ENCODE measurements at places on chromosomes 12 and 14. TPM values are rescaled to one million over a fixed set of nuclear protein-coding genes. Genes with fewer than 3 reads are reported as not detected.

DNA sequence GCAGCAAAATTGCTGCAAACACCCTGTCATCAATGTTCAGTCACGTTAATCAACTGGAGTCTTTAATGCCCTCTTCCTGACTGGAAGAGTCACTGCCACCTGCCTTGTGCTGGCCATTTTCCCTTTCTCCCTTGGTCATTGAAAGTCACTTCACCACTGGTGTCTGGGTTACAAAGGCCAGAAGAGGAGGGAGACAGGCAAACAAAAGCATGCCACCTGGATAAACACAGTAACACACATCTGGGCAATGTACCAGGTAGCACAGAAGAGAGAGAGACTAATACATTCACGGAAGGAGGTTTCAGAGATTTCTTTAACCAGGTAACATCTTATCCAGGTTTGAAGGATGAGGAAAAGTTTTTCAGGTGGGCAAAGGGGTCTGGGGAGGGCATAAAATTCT lies 32.7 kb downstream of the GPHB5 start:
- no peak overlapping the region for H3K27ac ChIP-seq
- no peak for DNase-seq
- no peaks in the 10 kb centered on the region for H3K36me3 ChIP-seq
- H3K4me3 ChIP-seq, result no peak overlapping the region
- no peaks in the 10 kb centered on the region for H3K27me3 ChIP-seq

- H3K27me3 ChIP-seq, result no peaks in the 10 kb centered on the region
- peaks cover 53% of the 10 kb centered on the region for H3K36me3 ChIP-seq
Observed at GRCh38 chr14:105145381-105146180, 23.0 kb downstream of the JAG2 start.

- H3K4me1 ChIP-seq, result peaks cover 6% of the 10 kb centered on the region
- H3K27me3 ChIP-seq, result no peaks in the 10 kb centered on the region
Observed at GRCh38 chr12:26523708-26524150, 309.3 kb downstream of the ITPR2 start.

DNA sequence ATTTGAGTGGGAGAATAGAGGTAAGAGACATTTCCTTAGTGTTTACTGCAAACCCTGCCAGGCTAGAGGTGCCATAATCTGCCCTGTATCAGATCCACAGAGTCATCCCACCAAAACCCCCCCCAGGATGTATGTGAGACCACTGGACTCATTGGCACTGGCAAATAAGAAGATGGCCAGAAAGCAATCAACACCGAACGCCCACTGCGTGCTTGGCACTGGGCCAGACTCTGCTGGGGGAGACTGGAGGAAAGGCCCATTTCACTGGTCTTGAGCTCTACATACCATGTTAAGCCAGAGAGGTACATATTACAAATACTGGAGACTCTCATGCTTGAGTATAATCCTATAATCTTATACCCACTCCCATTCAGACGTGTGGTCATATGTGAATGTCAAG lies 44.0 kb downstream of the SMUG1 start:
- no peak overlapping the region for H3K27ac ChIP-seq
- no peak overlapping the region for H3K4me3 ChIP-seq
- H3K36me3 ChIP-seq, result no peaks in the 10 kb centered on the region
- no peak for DNase-seq

GRCh38 chr12:82600379-82600778 lies 86.3 kb upstream of the TMTC2 start:
- no peak for DNase-seq
- H3K27ac ChIP-seq, result no peak overlapping the region
- H3K36me3 ChIP-seq, result no peaks in the 10 kb centered on the region
- H3K27me3 ChIP-seq, result no peaks in the 10 kb centered on the region
- H3K4me3 ChIP-seq, result no peak overlapping the region
- H3K4me1 ChIP-seq, result no peaks in the 10 kb centered on the region

DNA sequence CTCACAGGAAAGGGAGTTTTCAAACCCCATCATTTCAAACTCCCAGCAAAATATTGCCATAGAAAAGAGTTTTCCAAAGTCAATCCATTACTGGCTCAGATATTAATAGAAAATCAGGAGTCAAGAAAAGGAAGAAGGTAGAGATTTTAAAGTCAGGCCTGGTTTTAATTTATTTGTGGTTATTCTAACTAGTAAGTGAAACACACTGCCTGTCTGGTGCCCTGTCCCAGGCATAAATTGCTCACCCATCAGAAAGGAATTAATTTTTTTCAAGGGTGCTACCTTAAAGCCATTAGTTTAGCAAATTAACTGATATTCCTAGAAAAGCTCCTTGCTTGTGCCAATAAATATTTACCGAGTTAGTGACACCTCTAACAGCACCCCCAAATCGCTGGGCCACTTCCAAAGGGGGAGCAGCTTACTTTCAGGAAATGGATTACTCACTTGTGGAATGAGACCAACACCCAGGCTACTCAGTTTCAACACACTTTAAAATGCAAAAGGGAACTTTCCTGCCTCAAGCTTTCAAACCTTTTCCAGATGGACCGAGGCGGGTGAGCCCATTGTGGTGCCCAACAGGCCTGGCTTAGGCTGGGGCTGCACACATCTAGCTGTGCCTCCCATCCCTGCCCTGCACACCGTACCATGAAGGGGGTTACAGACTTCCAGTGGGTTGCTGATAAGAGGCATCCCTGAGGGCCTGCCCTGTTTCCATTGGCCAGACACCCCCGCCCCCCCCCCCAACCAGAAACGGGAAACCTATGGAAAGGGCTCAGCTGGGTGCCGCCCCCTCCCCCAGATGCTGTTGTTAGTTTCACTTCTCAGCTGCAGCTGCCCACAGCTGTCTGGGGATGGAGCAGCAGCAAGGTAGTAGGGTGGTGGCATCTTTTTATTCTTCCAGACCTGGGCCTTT lies 117.2 kb downstream of the SAMD4A start:
- H3K4me1 ChIP-seq, result peaks cover 21% of the 10 kb centered on the region
- no peaks in the 10 kb centered on the region for H3K36me3 ChIP-seq
- peak; percentile 14 for DNase-seq
- H3K27ac ChIP-seq, result peak overlapping the region; percentile 43
- H3K27me3 ChIP-seq, result no peaks in the 10 kb centered on the region
- no peak overlapping the region for H3K4me3 ChIP-seq

DNA sequence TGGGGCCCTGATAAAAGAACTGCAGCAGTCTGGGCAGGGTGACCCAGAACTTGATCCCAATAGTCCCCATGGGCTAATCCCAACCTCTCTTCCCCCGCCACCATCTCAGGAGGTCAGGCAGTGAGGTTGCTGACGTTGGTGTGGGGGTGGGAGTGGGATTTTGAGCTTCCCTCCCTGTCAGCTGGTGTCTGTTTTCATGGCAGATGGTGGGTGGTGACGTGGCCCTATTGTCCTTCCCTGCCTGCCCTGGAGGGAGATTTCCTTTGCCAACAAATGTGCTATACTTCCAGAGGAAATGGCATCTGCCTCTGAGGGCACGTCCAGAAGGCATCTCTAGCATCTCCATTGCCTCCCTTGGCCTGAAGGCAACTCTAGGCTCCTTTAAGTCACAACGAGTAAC lies 37.7 kb downstream of the NEUROD4 start:
- no peaks in the 10 kb centered on the region for H3K27me3 ChIP-seq
- H3K36me3 ChIP-seq, result no peaks in the 10 kb centered on the region
- no peak overlapping the region for H3K4me3 ChIP-seq
- H3K4me1 ChIP-seq, result no peaks in the 10 kb centered on the region

GRCh38 chr14:100841761-100842403 lies 16.0 kb downstream of the MEG3 start:
- no peaks in the 10 kb centered on the region for H3K27me3 ChIP-seq
- no peaks in the 10 kb centered on the region for H3K36me3 ChIP-seq
- no peak overlapping the region for H3K27ac ChIP-seq
- H3K4me3 ChIP-seq, result no peak overlapping the region
- H3K4me1 ChIP-seq, result no peaks in the 10 kb centered on the region
- DNase-seq, result no peak

GRCh38 chr12:58529114-58529665 lies 391.1 kb downstream of the LRIG3 start:
- H3K4me1 ChIP-seq, result no peaks in the 10 kb centered on the region
- H3K27me3 ChIP-seq, result no peaks in the 10 kb centered on the region
- no peak for DNase-seq
- no peak overlapping the region for H3K4me3 ChIP-seq

GRCh38 chr12:46389031-46389616 lies 16.6 kb upstream of the SLC38A2 start:
- peak overlapping the region; percentile 4 for H3K27ac ChIP-seq
- no peaks in the 10 kb centered on the region for H3K27me3 ChIP-seq
- no peak for DNase-seq
- peaks cover 53% of the 10 kb centered on the region for H3K4me1 ChIP-seq
- H3K36me3 ChIP-seq, result no peaks in the 10 kb centered on the region
- no peak overlapping the region for H3K4me3 ChIP-seq

GRCh38 chr12:66688846-66689439 lies 10.1 kb upstream of the GRIP1 start:
- H3K4me1 ChIP-seq, result no peaks in the 10 kb centered on the region
- peak; percentile 51 for DNase-seq
- no peaks in the 10 kb centered on the region for H3K36me3 ChIP-seq
- H3K27ac ChIP-seq, result no peak overlapping the region
- no peaks in the 10 kb centered on the region for H3K27me3 ChIP-seq

DNA sequence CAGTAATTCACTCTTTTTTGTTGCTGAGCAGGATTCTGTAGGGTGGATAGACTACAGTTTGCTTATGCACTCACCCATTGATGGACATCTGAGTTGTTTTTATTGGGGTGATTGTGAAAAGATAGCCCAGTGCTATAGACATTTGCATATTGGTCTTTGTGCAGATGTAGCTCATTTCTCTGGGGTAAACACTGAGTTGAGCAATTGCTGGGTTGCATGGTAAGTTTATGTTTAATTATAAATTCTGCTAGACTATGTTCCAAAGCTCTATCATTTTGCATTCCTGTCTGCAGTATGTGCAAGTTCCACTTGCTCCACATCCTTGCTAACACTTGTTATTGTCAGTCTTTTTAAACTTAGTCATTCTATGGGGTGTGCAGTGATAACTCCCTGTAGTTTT lies 65.4 kb upstream of the RFLNA start:
- H3K27ac ChIP-seq, result no peak overlapping the region
- H3K27me3 ChIP-seq, result no peaks in the 10 kb centered on the region
- peaks cover 3% of the 10 kb centered on the region for H3K4me1 ChIP-seq
- no peaks in the 10 kb centered on the region for H3K36me3 ChIP-seq
- H3K4me3 ChIP-seq, result no peak overlapping the region

- DNase-seq, result no peak
- no peaks in the 10 kb centered on the region for H3K36me3 ChIP-seq
Observed at GRCh38 chr12:39588348-39588747, 31.3 kb downstream of the ABCD2 start.

GRCh38 chr12:55067701-55068100 lies 47.9 kb downstream of the NEUROD4 start:
- H3K27ac ChIP-seq, result no peak overlapping the region
- no peaks in the 10 kb centered on the region for H3K4me1 ChIP-seq
- no peak for DNase-seq

- peaks cover 16% of the 10 kb centered on the region for H3K36me3 ChIP-seq
- DNase-seq, result peak; percentile 95
- peak within 1 kb of the TSS; percentile 99 for H3K27ac ChIP-seq
- peaks cover 28% of the 10 kb centered on the region for H3K4me1 ChIP-seq
Observed at GRCh38 chr14:68792979-68793733, at the start of gene ZFP36L1. Gene ZFP36L1 (minus strand): TSS chr14:68793067. CDS start chr14:68792938, 129 bp downstream.

GRCh38 chr12:105723494-105723893 lies 393.0 kb downstream of the C12orf75 start:
- no peaks in the 10 kb centered on the region for H3K4me1 ChIP-seq
- no peaks in the 10 kb centered on the region for H3K27me3 ChIP-seq
- H3K36me3 ChIP-seq, result no peaks in the 10 kb centered on the region
- H3K27ac ChIP-seq, result no peak overlapping the region
- no peak for DNase-seq

GRCh38 chr14:66163023-66163422 lies 323.1 kb upstream of the CCDC196 start:
- no peaks in the 10 kb centered on the region for H3K4me1 ChIP-seq
- H3K27ac ChIP-seq, result no peak overlapping the region
- H3K27me3 ChIP-seq, result no peaks in the 10 kb centered on the region

DNA sequence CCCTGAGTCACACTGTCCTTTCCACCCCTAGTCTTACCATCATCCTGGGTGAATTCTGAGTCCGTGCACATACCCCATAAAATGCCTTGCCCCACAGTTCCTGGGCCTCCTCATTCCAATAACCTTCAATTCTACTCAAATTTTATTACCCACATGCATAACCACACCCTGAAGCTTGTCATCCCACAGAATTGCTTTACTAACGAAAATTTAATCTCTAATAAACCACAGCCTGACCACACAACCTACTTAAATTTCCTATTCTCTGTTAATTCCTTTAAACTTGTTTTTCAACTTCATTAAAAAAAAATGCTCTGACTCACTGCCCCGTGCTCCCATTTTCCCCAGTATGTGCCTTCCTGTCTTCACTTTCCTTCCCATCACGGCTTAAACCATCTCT lies 205.9 kb downstream of the PHLDA1 start:
- H3K4me3 ChIP-seq, result no peak overlapping the region
- no peak for DNase-seq
- H3K4me1 ChIP-seq, result no peaks in the 10 kb centered on the region
- no peak overlapping the region for H3K27ac ChIP-seq
- no peaks in the 10 kb centered on the region for H3K27me3 ChIP-seq

DNA sequence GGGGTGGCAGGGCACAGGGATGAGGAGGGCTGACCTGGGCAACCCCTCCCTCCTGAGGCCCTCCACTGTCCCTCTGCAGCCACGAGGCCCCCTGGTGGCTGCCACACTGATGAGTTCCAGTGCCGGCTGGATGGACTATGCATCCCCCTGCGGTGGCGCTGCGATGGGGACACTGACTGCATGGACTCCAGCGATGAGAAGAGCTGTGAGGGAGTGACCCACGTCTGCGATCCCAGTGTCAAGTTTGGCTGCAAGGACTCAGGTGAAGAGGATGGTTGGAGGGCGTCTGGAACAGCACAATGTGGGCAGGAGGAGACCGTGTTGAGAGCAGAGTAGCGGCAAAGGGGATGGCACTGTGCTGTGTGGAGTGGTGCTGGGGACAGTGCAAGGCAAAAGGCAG lies 25.7 kb upstream of the LRP1-AS start:
- H3K36me3 ChIP-seq, result peaks cover 12% of the 10 kb centered on the region
- H3K4me3 ChIP-seq, result no peak overlapping the region
- H3K27me3 ChIP-seq, result no peaks in the 10 kb centered on the region
- DNase-seq, result no peak
- H3K27ac ChIP-seq, result no peak overlapping the region
- no peaks in the 10 kb centered on the region for H3K4me1 ChIP-seq

DNA sequence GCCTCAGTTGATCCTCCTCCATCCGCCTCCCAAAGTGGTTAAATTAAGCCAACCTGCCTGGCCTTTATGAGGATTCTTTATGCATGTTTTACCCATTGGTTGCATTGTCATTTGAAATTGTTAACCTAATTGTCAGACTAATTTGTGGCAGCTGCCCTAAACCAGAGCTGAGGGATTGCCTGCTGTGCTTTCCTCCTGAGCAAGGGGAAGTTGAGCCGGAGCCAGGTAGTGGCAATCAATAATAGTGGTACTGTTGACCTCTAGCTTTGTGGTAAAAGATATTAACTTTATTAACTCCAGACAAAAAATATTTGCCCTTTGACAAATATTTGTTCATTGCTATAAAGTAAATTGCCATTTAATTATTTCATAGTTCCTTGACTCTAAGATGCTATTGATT lies 5.6 kb upstream of the HEBP1 start:
- no peaks in the 10 kb centered on the region for H3K27me3 ChIP-seq
- H3K36me3 ChIP-seq, result no peaks in the 10 kb centered on the region
- DNase-seq, result no peak
- H3K4me1 ChIP-seq, result no peaks in the 10 kb centered on the region
- no peak overlapping the region for H3K4me3 ChIP-seq

The KRT3 gene
- not detected for total RNA-seq

The LBHD2 gene
- not detected for total RNA-seq

The MDM1 gene
- total RNA-seq, result 11.1 TPM

The KCNA5 gene
- total RNA-seq, result not detected

The LIN52 gene
- 7.6 TPM for total RNA-seq

The TCL1B gene
- total RNA-seq, result not detected

The GPX2 gene
- total RNA-seq, result 1.3 TPM

The SSPN gene
- total RNA-seq, result 8.5 TPM
